ENCODE measurements at places on chromosomes 5 and 9. TPM values are rescaled to one million over a fixed set of nuclear protein-coding genes. Genes with fewer than 3 reads are reported as not detected.

The AUH gene
- 26.2 TPM for total RNA-seq

The FBXO4 gene
- 10.2 TPM for total RNA-seq

The SLC4A9 gene
- total RNA-seq: not detected

The IFNA2 gene
- not detected for total RNA-seq

The RACK1 gene
- 3,272 TPM for total RNA-seq

Data from regular cardiac myocyte (primary cell).